ENCODE measurements at places on chromosomes 7 and 10.

DNA sequence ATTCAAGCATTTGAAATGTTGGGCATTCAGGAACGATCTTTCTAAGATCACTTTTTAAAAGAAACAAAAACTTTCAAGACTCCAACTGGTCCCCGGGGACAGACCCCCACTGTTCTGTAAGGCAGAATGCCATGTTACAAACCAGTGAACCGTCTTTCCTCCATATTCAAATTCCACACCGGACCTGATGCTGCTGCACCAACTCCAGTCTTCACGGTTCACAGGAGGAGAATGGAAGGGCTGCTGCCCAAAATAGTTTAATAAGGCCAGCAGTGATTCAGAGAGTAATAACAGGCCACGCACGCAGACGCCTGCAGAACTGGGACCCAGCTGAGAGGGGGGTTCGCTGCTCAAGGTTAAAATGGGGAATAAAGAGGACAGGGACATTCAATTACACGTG, 47.2 kb downstream of the OSBPL3 start:
- no peak for DNase-seq

DNA sequence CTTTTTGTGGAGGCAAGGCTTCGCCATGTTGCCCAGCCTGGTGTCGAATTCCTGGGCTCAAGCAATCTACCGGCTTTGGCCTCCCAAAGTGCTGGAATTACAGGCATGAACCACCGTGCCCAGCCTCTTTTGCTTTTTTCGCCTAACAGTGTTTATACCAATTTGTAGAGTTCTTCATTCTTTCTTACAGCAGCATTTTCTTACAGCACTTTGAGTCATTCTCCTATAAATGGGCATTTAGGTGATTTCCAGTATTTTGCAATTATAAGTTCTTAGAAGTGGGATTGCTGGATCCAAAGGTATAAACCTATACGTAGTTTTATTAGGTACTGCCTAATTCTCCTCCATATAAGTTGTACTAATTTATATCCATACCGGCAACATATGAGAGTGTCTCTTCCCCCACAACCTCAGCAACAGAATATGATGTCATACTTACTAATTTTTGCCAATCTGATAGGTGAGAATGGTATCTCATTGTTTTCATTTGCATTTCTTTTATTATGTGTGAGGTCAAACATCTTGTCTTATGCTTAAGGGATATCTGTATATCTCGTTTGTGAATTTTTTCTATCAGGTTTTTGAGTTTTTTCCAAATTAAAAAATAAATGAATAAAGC, 39.1 kb downstream of the SUFU start:
- no peak for DNase-seq

DNA sequence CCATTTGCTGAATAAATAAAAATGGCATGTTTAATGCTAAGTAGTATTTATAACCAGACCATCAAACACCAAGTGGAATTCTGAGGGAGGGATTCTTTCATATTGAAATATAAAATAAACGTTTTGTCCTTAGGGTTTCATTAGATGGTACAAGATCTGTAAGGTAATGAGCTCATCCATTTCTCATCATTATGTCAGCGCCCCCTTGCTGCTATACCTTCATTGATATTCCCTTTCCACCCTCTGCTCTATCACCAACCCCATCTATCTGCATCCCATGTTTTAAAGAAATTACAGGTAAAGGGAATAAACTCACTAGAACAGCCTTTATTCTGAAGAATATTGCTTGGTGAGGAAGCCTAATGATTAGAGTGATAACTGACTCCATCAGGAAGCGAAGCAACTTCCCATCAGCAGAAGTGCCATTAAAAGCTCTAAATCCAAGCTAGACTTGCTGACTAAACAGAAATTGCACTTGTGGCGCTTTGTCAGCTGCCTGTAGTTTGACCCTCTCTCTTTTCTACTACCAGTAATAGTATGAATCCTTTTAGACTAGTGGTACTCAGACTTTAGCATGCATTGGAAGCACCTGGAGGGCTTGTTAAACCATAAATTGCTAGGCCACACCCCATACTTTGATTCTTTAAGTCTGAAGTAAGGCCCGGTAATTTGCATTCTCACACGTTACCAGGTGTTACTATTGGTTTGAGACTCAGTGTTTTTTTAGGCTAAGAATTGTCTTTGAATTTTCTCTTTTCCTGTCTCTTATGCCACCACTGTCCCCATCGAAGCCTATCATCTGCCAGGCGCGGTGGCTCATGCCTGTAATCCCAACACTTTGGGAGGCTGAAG, 27.5 kb downstream of the ADD3 start:
- no peak for DNase-seq

GRCh38 chr10:96275685-96276418, 4.5 kb upstream of the BLNK start:
- DNase-seq, result no peak

- no peak for DNase-seq
Observed at GRCh38 chr7:78172267-78172757, 373.7 kb downstream of the PHTF2 start.

All from GM13977 (cell line).